CD4-positive, alpha-beta T cell treated with Interleukin-21 for 1 hour (primary cell): ENCODE measurements at places on chromosomes 5 and 9.

- DNase-seq: no peak
These were observed 2.9 kb upstream of the CCDC180 start for GRCh38 chr9:97304586-97304985.

DNA sequence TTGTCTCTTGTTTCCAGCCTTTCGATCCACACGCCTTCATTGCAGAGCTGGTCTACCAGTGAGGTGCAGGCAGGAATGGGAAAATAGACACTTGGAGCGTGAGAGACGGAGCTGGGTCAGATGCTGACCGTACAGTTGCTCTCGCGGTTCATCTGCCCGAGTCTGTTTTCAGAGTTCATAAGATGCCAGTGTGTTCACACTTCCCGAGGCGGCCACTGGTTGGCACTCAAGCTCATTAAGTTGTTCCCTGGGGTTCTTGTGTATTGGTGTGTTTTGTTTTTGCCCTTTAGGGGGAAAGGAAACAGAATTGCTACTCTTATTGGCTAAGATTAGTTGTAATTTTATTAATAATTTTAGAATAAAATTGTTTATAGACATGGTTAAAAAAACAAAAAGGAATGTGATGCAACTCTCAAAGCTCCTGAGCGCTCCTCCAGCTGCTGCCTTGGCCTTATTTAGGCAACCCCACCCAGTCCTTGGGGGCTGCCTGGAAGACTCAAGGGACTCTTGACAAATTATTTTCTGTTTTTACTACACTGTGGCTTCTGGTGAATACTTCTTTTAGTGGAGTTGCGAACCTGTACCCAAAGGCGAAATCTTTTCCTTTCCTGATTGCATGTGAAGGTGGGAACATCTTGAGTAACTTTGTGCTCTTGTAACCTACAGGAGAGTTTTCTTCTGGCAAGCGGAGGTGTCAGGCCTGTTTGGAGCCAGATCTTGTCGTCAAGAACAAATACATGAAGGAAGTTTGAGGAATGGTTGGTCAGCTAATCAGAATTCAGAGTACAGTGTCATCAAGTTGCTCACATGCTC is 146.1 kb downstream of the MAST4 start:
- DNase-seq: no peak

- DNase-seq: no peak
These were observed 261.3 kb downstream of the TMEM167A start for GRCh38 chr5:82815871-82816270.

- no peak for DNase-seq
These were observed 52.9 kb upstream of the PTPDC1 start for GRCh38 chr9:94031380-94031779.

GRCh38 chr5:57324861-57325260 is 151.0 kb downstream of the GPBP1 start:
- no peak for DNase-seq

DNA sequence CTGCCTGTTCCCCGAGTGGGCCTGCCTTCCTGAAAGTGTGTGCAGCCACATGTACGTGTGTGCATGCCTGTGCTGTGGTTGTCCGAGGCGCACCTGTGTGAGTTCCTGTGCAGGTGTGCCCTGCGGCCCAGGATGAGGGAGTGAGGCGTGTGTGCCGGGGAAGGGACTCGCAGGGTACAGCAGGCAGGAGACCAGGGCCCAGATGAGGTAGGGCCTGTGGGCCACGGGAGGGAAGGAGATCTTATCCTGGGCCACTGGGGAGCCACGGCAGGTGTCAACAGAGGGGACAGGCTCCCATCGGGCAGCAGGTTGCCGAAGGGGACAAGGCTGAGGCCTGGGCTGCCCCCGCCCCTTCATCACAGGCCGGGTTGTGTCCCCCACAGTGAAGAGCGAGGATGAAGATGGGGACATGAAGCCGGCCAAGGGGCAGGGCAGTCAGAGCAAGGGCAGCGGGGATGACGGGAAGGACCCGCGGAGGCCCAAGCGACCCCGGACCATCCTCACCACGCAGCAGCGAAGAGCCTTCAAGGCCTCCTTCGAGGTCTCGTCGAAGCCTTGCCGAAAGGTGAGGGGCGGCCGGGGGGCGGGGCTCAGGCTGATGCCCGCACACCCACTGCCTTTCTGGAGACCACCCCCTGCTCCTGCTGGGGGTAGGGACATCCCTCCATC is 79.2 kb downstream of the LMX1B start:
- DNase-seq: no peak

DNA sequence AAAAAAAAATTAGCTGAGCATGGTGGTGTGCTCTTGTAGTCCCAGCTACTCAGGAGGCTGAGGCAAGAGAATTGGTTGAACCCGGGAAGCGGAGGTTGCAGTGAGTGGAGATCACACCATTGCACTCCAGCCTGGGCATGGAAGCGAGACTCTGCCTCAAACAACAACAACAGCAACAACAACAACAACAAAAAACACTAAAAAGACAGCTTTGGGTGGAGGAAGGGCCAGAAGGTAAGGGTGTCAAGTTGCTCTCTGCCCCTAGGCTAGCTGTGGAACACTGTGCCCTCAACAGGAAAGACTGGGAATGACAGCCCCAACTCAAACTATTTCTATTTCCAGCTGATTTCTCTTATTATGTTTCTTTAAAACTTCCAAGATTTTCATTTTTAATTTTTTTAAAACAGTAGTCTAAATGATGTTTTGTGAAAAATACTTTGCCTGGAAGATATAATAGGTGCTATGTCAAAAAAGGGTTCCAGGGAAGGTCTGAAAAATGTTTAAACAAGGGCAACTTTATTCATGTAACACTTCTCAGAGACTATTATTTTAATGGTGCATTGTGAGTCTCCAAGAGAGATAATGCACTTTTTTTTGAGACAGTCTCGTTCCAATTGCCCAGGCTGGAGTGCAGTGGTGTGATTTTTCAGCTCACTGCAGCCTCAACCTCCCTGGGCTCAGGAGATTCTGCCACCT is 29.9 kb downstream of the CLINT1 start:
- DNase-seq: peak; percentile 3

DNA sequence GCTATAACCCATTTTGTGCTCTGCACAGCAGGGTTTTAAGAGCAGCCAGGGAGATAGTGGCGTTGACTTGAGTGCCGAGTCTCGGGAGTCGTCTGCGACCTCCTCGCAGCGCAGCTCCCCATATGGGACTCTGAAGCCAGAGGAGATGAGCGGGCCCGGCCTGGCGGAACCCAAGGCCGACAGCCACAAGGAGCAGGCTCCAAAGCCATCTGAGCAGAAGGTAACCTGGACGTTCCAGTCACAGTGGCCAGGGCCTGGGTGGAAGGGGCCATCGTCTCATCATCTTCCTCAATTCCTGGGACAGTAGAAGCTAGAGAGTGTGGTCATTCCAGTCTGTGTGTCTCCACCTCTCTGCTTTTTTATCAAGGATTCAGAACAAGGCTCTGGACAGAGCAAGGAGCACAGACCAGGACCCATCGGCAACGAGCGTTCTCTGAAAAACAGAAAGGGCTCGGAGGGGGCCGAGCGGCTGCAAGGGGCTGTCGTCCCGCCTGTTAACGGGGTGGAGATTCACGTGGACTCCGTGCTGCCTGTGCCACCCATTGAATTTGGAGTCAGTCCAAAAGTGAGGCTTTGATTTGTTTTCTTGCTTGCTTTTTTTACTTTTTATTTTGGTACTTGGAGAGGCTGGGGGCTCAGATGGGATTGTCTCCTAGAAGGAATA is 20.2 kb upstream of the POMT1 start:
- no peak for DNase-seq

DNA sequence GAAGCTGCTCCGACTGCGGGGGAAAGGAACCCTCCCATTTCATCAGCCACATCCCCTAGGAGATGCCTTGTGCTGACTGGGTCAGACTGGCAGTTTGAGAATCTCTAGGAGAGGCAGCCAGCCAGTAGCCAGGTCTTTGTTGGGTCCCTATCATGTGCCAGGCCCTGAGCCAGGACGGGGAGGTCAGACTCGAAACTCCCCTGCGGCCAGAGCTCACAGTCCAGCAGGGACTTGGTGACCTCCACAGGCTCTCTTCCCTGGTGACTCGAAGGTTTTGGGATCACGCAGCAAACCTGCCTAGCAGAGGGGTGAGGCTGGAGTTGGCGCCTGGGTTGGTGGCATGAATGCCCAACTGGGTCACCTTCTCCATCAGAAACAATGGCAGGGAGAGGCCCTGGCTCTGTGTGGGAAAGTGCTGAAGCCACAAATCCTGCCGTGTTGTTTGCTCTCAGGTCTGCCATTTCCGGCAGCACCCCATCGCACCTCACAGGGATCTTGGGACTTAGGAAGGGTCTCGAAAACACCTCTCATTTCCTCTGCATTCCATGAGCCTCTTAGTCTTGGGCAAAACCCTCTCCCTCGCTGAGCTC is 14.4 kb upstream of the ORM1 start:
- no peak for DNase-seq

DNA sequence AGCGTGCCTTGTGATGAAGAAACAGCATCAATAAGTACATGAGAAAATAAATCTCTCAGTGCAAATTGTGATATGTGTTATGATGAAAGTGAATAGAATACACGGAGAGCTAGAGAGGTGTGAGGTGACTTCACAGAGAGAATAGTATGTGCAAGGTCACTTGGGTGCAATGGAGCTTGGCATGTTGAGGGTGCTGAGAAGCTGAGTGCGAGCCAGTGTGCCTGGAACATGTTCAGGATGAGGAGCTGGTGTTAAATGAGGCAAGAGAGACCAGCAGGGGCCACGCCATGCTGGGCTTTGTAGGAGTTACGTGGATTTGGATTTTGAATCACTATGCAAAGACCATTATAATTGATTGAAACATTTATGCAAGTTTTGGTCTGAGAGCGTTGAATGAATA is 12.8 kb upstream of the RPS23 start:
- no peak for DNase-seq

GRCh38 chr9:90827181-90827871 is 25.7 kb downstream of the SYK start:
- DNase-seq: peak; percentile 8

DNA sequence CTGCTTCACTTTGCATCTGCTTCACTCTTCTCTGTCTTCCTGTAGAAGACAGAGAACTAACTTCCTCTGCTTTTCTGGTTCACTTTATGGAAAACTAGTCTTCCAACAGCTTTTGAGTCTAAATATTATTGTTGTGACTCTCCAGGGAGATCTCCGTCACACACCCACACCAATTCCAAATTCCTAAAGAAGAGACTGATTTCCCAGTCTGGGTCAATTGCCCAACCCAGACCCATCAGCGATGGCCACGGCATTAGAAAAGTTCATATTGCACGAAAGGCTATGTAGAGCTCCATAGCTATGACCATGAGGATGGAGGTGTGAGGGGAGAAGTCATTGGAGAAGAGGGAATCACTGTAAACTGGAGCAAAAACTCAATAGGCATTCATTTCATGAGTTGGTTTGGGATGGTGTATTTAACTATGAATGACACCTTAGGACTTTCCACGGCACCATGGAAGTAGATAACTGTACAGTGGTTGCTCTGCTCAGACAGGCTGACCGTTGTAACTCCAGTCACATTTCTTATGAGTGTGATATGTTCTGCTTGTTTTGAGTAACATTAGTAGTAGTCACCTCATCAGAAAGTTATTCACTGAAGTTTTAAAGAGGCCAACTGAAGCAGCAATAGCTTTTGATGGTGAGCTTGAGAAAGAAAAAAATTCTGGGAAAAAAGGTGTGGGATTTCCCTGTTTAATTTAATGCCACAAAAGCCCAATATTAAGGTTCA is 78.1 kb upstream of the MAMDC2 start:
- no peak for DNase-seq

DNA sequence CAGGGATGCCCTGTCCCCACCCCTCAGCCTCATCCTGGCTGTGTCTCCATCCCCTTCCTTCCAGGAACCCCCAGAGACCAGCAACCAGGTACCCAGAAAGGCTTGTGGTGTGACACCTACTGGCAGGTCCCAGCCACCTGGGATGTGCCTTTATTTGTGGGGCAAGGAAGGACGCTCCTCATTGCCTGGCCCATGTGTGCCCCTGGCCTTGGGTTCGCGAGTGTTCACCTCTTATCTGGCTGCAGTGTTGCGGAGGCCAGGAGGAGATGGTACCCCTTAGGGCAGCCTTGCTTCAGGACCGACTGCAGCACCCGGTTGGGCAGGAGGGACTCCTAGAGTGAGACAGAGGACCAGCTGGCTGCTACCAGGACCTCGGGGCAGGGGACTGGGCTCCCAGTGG is 8.8 kb downstream of the C9orf50 start:
- DNase-seq: no peak

DNA sequence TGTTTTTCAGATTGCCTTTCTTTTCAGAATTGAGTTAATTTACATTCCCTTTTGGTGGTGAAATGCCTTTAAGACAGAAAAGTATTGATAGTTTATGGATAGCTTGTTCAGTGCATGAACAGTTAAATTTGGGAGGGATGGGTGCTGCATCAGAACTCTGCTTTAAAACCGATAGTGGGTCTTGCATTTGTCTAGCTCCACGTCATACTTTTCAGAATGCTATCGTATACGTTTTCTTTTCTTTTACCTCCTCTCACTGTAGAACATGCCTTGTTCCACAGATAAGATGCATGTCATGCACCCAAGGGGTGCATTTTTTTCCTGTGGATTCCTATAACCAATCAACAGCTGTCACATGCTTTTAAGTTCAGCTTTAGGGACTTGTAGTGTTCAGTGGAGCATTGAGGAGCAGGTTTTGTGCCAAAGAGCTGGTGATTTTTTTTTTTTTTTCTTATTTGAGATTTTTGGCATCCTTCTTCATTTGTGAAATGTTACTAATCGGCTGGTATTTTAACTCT is 2.3 kb downstream of the SLC44A1 start:
- no peak for DNase-seq

- DNase-seq: no peak
These were observed 238.3 kb downstream of the EBF1 start for GRCh38 chr5:158861366-158861765.

- no peak for DNase-seq
These were observed 301.5 kb upstream of the CCNG1 start for GRCh38 chr5:163135849-163136248.

GRCh38 chr9:118595719-118596305 is 773.4 kb downstream of the BRINP1 start:
- no peak for DNase-seq
